ENCODE measurements at places on chromosomes 2 and 18.

DNA sequence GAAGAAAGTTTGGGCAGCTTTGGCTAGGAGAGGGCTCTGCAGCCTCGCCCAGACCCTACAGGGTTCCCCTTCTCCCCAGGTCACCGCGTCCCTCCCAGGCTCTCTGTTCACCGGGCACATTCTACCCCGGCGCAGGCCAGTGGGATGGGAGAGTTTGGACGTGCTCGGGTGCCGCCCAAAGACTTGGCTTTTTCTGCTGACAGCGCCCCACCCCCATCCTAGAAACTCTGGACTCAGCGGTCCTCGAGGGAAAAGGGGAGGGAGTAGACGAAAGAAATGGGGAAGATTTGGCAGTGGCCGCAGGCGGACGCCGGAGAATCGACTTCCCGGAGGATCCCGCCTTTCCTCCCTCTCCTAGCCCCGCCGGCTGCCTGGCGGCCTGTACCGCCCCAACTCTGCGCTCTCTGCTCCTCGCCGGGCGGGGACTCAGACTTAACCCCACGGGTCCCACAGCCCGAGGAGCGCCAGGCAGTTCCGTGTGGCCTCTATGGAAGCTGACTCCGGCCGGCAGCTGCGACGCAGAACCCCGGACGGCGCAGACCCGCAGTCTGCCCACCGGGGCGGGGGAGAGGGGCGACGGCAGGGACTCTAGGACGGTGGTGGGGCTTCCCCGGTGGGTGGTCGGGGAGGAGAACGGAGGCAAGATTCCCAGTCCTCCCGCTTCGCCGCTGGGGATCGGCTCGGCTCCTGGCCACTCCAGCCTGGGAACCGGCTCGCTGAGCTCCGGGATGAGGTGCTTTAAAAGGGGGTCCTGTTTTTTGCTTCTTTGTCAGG lies 863 bp upstream of the SIX2 start:
- no peak for DNase-seq

GRCh38 chr2:208541461-208541988 lies 134.9 kb downstream of the PTH2R start:
- no peak for DNase-seq

DNA sequence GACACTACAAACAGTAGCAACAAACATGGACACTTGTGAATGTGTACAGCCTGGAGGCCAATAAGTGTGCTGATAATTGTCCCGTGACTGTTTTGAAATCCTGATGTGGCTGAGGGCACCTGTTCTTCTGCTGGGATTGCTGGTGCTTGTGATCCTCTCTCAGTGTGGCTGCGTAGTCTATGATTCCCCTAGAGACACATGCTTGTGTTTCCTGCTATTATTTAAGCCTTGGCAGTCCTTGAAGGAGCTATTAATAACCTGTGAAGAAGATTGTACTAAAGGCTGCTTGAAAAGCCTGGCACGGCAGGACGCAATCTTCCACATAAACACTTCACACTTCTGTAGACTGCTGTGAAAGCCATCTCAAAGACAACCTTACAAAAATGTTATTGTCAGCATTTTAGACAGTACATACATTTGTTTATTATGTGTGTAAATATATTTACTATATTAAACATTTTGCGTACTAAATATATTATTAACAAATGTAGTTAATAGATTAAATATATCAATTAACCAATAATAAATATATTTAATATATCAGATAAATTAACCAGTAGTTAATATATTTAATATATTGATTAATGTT lies 71.4 kb downstream of the GALR1 start:
- no peak for DNase-seq

DNA sequence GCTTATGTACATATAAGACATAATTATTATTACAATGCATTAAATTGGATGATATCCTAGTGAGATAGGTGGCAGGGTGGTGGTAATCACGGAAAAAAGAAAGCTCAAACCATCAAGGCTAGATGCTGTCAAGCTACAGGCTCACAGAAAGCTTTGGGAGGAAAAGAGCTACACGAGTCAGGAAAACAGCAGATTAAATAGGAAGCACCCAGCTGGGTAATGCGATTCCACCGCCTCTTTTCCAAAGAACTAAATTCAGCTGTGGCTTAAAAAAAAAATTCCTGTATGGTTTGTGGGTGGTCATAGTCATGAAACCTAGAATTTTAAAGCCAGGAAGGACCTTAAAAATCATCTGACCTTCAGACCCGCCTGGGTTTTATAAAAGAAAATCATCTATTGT lies 23.7 kb upstream of the PTPN4 start:
- no peak for DNase-seq

DNA sequence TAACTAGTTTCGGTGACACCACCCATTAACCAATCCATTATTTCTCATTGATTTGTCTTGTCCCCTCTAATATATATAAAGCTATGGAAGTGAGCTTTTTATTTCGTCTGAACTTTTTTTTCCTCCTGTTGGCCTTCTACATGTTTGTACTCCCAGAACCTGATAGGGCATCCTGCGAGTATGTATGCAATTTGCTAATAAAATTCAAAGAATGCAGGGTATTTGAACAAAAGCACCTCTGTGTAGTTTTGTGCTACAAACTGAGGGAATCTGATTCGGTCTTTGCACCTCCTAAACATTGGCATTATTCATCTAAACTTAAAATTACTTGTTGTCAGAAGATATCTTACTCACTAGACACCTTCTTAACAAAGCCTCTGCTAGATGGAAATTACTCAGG lies 242.9 kb upstream of the TMEFF2 start:
- no peak for DNase-seq

- DNase-seq: peak; percentile 42
Measured at GRCh38 chr2:37326285-37326684, 1.7 kb upstream of the PRKD3 start.

All from midbrain (tissue), 1 donor.